ENCODE measurements at places on chromosomes 6 and 20.
A peak's percentile ranks its signal among the peaks of the same experiment; 100 is the strongest.

- DNase-seq: no peak
Measured at GRCh38 chr20:6705106-6705766, 62.2 kb upstream of the BMP2 start.

DNA sequence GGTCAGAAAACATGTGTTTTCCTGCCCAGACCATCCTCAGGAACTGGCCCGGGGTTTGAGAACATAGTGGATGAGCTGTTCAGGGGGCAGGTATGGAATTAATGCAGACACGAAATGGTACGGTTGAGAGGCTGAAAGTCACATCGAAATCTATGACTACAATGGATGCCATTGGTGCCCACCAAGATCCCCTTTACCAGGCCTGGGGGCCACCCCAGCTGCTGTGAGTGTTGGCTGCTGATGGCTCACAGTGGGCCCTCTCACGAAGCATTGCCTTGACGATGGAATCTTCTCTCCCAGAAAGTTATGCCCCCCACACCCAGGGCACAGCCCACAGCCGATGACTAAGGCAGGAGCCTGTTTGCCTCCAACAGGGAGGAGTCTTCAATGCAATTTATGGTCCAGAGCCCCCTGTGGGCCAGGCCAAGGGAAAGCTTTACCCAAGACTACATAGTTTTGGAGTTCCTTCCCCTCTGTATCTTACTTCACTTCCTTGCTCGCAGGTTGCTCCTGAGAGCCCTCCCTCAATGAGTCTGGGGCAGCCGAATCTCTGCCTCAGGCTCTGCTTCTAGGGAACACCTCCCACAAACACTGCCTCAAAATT is 92.6 kb downstream of the BFSP1 start:
- no peak for DNase-seq

DNA sequence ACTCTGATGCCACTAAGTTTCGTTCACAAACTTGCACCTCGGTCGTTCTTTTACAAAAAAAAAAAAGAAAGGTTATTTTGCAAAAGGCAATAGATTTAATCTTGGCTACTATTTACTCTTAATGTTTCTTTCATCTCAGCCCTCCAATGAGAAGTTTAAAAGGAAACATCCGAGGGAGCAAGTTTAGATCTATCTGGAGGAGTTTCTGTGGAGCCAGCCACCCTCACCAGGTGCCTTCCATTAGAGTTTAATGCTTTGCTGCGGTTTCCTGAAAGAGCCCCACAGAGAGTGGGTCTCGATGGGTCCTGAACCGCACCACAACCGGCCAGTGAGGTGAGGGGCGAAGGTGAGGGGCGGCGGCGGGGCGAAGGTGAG is 632 bp downstream of the PRKN start:
- DNase-seq: no peak

DNA sequence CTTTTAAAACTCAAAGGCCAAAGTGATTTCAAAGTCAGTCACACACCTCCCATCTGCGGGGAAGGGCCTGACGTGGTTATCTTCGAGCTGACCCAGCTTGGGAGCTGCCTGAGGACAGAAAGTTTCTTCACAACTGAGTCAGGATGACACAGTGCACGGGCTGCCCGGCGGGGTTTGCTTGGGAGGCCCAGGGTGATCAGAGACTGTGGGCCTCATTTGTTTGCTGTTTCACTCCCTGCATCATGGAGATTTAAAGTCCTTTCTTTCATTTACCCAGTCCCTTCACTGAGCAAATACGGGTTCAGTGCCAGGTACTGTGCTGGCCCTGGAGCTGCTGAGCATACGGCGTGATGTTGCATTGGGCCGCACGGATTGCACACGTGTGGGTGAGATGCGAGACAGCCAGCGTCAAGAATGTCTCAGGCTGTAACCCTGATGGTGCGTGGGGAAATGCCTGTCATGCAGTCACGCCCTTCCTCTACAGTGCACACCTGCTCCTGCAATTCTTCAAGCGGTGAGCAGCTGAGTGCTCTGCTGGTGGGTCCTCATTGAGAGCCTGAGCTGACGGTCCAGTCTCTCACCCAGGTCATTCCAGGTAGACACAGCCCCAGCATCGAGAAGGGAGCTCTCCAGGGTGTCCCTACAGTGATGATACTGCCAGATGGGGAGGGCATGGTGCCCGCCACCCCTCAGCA is 82.7 kb upstream of the PMEPA1 start:
- no peak for DNase-seq

DNA sequence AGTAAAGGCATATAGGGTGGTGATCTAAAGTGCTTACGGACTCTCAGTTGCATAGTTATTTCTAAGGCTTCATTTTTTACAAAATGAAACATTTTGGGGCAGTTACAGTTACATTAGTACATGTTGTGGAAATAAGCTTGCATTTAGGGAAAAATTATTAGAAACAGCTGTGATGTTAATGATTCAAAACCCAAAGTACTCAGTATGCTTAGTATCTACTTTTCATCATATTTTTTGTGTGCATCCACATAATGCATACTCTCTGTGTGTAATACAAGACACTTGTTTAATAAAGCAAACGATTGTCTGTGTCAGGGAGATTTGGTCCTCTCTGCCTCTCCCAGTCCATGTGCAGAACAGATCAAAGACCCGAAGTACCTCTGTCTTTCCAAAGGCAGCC is 11.4 kb upstream of the TBX18 start:
- no peak for DNase-seq

- DNase-seq: no peak
Measured at GRCh38 chr6:3259491-3259958, 778 bp downstream of the PSMG4 start.

DNA sequence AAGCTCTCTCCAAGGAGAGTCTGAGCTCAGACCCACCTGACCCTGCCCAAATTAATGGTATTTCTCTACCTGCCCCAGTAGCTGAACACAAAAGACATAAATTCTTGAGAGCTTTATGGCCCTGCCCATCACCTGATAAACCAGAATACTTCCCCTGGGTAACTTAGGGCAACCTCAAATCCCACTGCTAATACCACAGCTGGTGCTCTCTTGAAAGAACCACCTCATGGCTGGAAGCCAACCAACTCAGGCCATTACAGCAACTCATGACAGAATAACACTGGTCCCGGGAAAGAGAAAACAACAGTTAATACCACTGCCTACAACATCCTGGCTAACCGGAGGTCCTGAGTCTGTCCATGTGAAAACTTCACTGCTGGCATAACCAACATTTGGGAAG is 328.6 kb downstream of the NKAIN2 start:
- DNase-seq: no peak

- DNase-seq: no peak
Measured at GRCh38 chr20:48105526-48105925, 320.2 kb upstream of the SULF2 start.

- no peak for DNase-seq
Measured at GRCh38 chr6:76330031-76330430, 257.6 kb upstream of the IMPG1 start.

DNA sequence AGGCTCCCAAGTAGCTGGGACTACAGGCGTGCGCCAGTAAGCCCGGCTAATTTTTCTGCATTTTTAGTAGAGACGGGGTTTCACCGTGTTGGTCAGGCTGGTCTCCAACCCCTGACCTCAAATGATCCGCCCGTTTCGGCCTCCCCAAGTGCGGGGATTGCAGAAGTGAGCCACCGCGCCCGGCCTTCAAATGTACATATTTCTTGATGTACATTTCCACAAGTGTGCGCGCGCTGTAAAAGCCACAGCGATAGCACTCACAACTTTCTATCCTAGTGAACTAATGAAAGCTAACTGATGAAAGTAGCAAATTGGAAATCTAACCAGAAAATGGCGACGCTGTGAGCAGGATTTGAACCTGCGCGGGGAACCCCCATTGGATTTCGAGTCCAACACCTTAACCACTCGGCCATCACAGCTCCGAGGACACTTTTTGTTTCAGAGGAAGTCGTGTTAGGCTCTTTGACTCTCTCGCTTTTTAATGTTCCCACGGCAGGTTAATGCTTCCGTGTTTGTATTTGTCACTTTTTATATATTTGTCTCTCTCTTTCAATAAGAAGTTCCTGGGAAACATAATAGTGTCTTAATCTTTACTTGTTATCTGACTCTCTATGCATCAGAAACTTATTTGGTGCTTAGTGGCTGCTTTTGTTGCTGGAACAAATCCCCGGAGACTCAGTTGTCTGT is 199.4 kb upstream of the ZNF184 start:
- DNase-seq: peak; percentile 67

DNA sequence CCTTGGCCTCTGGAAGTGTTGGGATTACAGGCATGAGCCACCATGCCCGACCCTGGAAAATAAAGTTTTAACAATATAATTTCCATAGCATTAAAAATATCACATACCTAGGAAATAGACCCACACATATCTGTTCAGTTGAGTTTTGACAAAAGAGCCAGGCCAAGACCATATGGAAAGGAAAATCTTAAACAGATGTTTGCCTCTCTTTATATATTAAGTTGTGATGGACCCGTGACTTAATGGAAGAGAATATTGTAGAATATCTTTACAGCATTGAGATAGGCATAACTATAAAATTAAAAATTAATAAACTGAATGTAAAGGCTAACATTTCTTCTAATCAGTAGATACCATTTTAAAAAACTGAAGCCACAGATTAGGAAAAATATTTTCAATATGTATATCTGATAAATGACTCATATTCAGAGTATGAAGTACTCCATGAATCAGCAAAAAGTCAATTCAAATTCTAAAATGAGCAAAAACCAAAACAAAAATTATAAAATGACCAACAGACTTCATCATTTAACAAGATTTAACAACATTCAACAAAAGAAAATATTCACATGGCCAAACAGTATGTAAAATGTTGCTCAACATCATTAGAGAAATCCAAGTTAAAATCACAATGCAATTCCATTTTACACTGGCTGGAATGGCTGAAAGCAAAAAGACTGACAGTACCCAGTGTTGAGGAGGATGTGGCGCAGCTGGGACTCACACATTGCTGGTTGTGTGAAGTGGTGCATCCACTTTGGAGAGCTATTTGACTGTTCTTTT is 43.3 kb downstream of the GTF2H5 start:
- no peak for DNase-seq

GRCh38 chr6:82072121-82072521 is 175.4 kb downstream of the IBTK start:
- no peak for DNase-seq

GRCh38 chr20:9285617-9286016 is 216.7 kb downstream of the PLCB4 start:
- DNase-seq: no peak

- DNase-seq: no peak
Measured at GRCh38 chr6:95242560-95242959, 334.8 kb upstream of the MANEA start.

DNA sequence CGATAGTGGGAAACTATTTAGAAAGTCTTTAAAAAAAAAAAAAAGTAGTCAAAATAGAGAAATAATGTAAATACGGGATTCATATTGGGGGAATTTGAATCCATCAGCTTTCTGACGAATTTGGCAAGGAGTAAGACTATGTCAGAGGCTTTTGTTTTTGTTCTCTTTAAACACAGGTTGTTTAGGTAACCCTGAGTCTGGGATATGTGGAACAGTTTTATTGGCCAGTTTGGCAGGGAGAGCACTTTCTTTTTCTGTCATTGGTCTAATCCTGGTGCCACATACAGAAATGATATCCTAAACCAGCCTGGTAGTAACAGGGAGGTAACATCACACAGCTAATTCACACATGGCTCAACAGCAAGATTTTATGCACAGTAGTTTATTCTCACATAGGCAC is 27.7 kb downstream of the HAO1 start:
- DNase-seq: no peak

- DNase-seq: no peak
Measured at GRCh38 chr6:116363759-116364158, 7.0 kb upstream of the DSE start.

DNA sequence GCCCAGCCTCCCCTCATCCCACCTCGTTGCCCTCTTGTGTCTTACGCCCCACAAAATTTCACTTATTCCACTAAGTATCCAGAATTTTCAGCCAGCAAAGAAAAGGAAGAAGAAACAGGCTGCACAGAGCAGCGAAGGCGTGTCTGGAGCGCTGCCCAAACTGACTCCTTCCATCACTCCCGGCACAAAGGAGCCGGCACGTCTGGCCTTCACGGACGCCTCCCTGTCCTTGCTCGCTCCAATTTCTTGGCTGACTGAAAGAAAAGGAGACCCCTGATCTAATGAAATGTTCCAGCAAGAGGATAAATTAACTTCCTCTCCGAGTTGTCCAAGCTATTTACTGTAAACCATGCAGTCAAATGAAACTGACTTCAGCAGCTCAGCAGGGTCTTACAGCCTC is 152.3 kb upstream of the CDH4 start:
- DNase-seq: no peak

DNA sequence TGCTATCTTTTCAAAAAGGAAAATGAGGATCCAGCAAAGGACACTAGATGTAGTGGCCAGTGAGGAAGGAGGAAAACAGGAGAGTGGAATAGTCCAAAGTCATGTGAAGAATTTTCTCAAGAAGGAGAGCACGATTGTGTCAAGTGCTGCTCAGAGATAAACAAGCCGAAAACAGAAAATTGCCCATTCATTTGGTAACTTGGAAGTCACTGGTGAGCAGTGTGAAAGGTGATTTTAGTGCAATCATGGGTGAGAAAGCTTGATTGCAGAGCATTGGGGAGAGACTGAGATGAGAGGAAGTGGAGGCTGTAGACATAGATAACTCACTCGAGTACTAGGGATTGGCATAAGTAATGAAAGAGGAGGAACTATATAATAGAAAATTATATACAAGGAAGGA is 26.0 kb upstream of the PRDM1 start:
- no peak for DNase-seq

DNA sequence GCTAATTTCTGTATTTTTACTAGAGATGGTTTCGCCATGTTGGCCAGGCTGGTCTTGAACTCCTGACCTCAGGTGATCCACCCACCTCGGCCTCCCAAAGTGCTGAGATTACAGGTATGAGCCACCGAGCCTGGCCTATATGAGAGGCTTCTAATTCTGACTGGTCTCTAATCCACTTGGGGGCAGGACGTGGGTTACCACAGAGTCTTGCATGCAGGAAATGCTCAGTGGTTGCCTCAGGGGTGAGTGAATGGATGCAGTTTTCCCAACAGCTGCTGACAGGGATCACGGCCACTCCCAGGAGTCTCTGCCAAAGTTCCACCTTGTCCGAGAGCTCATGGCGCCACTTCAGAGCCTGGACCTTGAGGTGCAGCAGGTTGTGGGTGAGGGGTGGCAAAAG is 6.4 kb upstream of the FANCE start:
- no peak for DNase-seq

- no peak for DNase-seq
Measured at GRCh38 chr20:44109951-44110361, 77.0 kb downstream of the JPH2 start.

- no peak for DNase-seq
Measured at GRCh38 chr20:57391439-57392301, 474 bp downstream of the RBM38 start.

Data from stimulated activated effector memory CD8-positive, alpha-beta T cell treated with anti-CD3 and anti-CD28 coated beads, Interleukin-12 subunit alpha, Interleukin-12 subunit beta, amount 100 ng/mL, for 72 hours (primary cell).